ENCODE measurements at places on chromosomes 4 and X.

- no peak for DNase-seq
Observed at GRCh38 chrX:77953302-77953701, 16.1 kb downstream of the PGAM4 start.

GRCh38 chrX:12868747-12869146 lies 1.9 kb downstream of the TLR7 start:
- no peak for DNase-seq

DNA sequence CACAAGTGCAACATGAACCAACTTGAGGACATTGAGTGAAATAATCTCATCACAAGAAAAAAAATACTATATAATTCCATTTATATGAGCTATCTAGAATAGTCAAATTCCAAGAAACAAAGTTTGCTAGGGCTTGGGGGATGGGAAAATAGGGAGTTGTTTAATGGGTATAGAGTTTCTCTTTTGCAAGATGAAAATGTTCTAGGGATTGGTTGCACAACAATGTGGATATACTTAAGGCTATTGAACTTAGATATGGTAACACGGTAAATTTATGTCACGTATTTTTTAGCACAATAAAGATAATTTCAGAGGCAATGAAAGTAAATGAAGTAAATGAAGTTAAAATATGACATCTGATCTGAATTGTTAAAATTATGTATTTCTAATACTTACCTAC lies 7.9 kb downstream of the MFSD8 start:
- DNase-seq: no peak

DNA sequence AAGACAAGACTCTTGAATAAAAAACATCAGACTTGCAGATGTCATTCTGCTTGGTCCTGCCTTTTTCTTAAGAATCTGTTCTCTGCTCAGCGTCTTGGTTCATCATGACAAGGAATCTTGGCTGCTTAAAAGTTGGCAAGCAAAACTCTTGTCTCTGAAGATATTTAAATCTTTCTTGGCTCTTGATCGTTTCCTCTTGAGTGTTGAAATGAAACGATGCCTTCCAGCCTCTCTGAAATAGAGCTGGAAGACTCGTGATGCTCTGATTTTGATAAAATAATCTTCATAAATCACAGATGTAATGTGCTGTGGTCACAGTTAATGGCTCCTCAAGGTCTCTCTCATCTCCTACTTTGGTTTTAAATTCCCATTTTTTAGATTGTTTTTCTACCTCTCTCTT lies 39.9 kb upstream of the TMEM192 start:
- DNase-seq: no peak

DNA sequence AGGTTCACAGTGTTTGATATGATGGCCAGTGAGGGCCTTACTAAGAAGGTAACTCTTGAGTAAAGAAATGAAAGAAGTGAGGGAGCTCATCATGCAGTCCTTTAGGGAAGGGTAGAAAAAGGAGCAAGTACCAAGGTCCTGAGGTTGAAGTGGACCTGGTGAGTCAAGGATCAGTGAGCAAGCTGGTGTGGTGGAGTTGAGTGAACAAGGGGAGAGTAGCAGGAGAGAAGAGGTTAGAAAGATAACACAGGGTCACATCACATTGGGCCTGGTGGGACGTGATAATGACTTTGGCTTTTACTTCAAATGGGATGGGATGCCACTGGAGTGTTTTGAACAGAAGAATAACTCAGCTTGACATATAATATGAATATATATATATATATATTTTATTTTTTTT lies 44.7 kb downstream of the OSTC start:
- no peak for DNase-seq

DNA sequence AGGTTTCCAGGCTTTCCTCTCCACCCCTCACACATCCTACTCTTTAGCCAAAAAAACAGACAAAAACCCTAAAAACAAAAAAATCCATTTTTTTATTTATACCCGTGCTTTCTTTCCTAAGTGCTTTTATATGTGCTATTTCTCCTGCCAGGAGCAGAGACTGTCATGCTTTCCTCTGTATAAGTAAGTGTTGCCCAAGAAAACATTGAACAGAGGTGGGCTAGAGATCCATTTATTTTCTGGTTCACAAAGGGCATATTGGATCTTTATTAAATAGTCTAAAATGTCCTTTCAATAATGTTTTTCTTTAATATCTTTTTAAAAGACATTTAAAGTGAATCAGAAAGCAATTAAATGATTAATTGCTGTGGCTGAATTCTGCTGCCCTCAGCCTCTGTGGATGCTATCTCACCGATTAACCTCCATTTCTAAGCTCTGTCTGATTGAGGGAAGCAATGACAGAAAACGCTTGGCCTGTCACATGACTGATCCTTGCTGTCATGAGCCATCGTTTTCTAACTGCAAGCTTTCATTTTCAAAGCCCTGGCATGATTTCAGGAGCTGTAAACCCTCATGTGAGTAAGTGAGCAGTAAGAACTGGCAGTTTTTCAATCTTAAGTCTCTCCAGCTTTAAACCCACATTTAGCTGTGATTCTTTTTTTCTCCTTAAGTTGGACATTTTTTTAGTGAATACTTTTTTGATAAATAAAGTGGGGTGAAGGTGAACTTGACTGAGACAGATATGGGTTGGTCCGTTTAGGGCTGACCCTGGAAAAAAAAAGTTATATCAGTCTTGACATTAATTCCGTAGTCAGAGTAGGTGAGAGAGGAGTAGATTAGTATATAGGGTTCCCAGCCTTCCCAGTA lies 180.7 kb upstream of the PGRMC2 start:
- no peak for DNase-seq

- no peak for DNase-seq
Observed at GRCh38 chrX:915427-916229, 285.0 kb downstream of the SHOX start.

GRCh38 chr4:48503233-48504025 lies 13.4 kb downstream of the ZAR1 start:
- DNase-seq: no peak

DNA sequence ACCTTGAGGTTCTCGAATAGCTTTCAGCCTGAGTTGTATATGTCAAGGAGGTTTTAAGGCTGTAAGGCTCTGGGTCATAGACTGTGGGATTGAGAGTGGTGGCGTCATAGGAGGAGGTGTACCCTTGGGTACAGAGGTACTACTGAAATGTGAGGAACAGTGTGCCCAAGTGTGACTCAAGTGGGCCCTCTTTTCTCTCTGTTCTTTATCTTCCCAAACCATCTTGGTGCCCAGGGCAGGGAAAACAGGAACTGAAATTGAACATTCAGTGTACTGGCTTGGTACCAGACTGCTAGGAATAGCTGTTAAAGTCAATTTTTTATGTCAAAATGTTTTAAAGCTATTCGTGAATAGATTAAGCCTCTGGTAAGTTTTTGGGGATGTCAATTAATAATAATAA lies 136.2 kb upstream of the RPS6KA3 start:
- no peak for DNase-seq

- DNase-seq: no peak
Observed at GRCh38 chr4:114257501-114257900, 278.1 kb upstream of the ARSJ start.

GRCh38 chr4:106315476-106315967 lies 487 bp downstream of the TBCK start:
- DNase-seq: peak; percentile 29

GRCh38 chrX:112636288-112636687 lies 43.5 kb downstream of the LHFPL1 start:
- DNase-seq: no peak

DNA sequence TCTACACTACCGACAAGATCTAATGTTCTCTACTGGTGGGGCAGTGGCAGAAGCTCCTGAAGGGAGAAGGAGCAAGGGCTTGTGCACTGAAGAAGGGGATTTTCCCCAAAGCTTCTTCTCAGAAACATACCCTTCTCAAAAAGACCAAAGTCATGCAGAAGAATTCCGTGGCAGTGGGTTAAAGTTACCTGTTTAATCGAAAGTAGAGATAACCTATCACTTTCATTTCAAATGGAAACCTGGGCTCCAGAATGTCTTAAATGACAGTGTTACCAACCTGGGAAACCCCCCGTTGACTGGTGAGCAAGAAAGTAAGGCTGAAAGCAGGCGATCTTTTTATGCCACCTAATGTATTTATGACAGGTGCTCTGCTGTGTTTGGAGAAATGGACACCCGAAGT lies 92.5 kb upstream of the TEX13D start:
- no peak for DNase-seq

DNA sequence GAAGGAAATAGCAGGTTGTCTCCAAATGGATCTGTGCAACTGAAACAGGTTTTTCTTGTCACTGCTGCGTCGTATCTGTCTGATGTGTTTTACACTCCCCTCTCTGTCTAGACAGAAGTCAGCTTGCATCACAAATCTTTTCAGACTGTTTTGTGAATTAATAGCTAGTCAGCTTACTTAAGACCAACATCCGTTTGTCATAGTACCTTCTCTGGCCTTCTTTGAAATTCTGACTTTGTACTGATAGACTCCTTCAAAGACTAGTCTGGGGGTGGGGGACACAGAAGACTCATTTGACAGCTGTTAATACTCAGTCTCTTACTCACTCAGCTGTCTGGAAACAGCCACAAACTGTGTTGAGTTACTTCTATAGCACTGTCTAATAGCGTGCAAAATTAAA lies 197.8 kb downstream of the PALLD start:
- no peak for DNase-seq

DNA sequence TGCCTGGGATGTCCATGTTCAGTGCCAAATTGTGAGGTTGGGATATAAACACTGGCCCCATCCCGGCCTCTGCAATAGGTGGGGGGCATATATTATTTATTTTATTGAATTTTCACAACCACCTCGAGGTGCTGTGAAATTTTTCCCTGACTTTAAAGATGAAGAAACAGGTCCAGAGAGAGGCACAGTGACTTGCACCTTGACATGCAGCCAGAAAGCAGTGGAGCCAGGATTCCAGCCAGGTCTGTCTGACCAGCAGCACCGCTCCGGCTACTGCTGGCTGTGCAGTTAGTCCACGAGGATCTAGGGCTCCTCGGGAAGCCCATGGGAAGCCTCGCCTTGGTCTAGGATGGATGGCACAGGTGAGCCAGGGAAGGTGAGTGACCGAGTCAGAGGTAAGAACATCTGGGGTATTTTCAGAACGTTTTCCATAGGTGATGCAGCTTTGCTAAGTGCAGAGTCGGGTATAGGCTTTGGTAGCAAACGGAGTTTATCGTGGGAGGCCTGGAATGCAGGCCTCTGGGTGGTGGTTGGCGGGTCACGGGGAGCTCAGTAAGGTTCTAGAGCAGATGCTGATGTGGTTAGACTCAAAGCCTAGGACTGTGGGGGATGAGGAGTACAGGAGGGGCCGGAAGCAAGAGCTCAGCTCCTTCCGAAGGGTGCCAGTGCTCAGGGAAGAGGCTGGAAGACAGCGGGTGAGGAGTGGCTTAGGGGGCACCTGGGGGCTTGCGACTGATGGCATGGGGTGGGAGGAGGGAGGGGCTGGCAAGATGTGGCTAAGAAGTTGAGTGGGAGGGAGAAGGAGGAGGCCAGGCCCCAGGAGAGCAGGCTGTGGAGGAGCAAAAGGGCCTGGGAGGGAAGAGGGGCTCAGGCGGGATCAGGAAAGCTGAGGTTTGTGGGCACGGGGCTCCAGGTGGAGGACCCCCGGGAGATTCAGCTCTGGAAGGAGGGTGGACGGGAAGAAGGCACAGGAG lies 107.7 kb upstream of the LRPAP1 start:
- no peak for DNase-seq

All from activated CD8-positive, alpha-beta memory T cell treated with anti-CD3 and anti-CD28 coated beads for 48 hours (primary cell).